Bone marrow (tissue), 2 donors: ENCODE measurements at places on chromosomes 11 and 22.

- DNase-seq, result no peak
Measured at GRCh38 chr22:30045901-30046715, 34.2 kb upstream of the HORMAD2 start.

DNA sequence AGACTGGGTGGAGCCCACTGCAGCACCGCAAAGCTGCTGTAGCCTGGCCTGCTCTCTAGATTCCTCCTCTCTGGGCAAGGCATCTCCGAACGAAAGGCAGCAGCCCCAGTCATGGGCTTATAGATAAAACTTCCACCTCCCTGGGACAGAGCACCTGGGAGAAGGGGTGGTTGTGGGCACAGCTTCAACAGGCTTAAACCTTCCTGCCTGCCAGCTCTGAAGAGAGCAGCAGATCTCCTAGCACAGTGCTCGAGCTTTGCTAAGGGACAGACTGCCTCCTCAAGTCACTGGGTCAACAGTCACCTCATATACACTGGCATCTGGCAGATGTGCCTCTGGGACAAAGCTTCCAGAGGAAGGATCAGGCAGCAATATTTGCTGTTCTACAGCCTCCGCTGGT is 117.3 kb downstream of the EHF start:
- DNase-seq, result no peak

DNA sequence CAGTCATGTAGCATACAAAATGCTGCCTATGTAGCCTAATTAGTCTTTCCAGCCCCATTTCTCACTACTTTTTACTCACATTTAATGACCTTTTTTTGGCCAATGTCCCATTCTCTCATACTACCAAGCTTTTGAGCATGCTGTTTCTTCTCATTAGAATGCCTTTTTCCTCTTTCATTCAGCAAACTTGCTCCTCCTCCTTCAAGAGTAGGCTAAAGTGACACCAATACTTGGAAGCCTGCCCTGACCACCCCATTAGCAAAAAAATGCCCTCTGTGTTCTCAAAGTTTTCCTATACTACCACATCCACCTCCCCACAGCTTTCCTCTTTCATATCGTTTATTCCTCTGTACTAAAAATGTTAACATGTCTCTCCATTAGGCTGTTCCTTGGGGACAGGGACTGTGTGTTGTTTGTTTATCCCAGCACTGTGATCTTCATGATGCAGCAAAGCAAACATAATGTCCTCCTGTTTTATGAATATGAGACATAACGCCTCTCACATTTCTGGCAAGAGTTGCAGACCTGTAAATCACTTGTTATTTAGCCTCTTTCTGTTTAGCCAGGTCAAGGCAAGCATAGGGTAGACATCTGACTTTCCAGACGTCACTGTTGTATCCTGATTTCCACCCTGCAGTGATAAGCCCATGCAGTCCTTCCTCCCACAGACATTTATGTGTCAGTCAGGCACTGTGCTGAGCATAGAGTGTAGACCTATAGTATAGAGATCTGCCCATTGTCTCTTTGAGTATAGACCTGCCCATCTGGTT is 62.0 kb upstream of the UCP3 start:
- DNase-seq, result no peak

GRCh38 chr11:19819148-19819547 is 106.5 kb downstream of the NAV2 start:
- no peak for DNase-seq

DNA sequence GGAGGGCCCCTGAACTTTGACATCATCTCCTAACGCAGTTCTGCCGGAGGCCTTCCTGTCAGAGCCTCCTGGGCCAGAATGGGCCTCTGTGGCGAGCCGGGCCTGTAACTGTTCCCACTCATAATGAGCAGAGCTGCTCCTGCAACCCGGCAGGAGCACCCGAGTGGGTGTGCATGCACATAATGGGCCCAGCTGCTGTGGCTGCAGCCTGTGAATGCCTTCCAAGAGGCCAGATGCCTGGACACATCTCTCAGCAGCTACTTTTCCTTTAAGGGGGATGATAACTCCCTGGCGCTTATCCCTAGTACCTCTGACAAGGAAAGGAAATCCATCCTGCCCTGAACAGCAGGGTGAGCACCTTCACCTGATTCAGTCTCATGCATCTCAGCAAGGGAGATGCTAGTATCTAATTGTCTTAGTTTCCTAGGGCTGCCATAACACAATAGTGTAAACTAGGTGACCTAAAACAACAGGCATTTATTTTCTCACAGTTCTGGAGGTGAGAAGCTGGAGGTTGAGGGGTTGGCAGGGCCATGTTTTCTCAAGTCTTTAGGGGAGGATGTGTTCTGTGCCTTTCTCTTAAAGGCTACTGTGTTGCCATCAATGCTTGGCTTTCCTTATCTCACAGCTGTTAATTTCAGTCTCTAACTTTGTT is 120.5 kb downstream of the TEAD1 start:
- DNase-seq, result no peak

GRCh38 chr11:95799546-95799945 is 9.2 kb downstream of the CEP57 start:
- DNase-seq, result no peak

- DNase-seq, result no peak
Measured at GRCh38 chr22:27973846-27974245, 54.8 kb upstream of the PITPNB start.

DNA sequence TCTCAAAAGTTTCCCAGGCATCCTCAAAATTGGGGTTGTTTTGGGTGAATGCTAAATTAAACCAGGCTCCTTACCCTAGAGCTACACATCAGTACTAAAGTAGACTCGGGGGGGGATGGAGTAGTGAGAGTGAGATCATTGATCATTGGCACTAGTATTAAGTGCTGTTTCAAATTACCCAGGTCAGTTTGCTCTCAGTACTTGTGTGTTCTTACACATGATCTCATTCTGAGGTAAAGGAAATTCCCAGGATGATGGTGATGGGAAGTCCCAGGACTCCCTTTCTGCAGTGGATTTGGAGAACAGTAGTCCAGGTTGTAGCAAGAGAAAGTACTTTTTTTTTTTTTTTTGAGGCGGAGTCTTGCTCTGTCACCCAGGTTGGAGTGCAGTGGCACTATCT is 12.5 kb downstream of the RBM4 start:
- no peak for DNase-seq

DNA sequence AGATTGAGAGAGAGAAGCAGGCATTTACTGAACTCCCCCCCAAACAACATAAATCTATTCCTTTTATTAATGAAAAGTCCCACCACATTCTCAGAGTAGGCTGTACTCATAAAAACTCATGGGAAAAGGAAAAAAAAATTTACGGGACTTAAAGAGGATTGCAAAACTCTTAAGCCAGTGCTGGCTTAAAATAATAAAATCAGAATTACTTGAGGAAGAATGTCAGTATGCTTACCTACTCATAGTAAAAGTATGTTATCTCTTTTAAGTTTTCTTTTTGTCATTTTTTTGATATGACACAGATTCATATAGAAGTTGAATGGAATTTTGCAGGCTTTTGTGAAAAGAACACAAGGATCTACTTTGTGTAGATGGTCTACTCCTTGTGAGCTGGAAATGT is 126.3 kb downstream of the LUZP2 start:
- no peak for DNase-seq

DNA sequence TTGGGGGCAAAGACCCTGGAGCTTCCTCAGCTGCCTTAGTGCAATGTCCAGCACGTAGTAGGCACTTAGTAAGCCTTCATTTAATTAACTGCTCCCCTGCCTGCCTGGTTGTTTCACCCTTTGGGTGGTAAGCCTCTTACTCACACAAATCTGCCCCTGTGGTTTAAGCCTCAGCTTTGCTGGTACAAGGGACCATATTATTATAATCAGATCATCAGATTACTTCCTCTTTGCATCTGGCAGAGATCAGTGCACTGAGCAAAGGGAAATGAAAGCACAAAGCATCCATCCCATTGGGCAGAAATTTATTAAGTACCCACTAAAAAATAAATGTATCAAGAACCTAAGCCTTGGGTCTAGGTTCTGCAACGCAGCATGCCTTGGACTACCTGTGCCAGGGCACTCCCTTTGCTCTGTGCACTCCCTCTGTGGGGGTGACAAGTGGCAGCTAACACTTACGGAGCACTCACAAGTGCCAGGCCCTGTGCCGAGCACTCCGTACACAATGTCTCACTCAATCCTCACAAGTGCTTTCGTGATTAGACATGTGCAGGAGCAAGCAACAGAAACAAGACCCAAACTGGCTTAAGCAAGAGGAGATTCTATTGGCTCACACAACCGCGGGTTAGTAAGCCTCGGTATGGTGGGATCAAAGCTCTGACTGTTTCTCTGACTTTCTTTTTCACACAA is 34.9 kb upstream of the DAGLA start:
- no peak for DNase-seq

DNA sequence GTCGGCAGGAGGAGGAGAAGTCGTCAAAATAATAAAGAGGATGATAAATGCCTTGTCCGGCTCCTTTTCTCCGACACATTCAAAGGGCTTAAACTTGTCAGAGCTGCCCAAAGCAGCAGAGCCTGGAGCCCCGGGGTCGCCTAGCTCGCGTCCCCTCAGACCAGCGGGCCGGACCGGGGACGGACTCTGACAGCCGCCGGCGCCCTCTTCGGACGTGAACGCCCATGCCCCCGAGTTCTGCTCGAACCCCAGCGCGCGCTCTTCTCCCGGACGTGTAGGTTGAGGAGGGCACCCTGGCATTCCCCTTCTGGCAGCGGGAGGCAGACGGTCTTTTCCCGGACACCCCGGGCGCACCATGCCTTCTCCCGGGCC is 999 bp downstream of the FGF3 start:
- no peak for DNase-seq

- no peak for DNase-seq
Measured at GRCh38 chr11:1049071-1049405, 12.5 kb upstream of the MUC6 start.

- DNase-seq, result no peak
Measured at GRCh38 chr11:8209208-8209807, 40.5 kb upstream of the RIC3 start.

DNA sequence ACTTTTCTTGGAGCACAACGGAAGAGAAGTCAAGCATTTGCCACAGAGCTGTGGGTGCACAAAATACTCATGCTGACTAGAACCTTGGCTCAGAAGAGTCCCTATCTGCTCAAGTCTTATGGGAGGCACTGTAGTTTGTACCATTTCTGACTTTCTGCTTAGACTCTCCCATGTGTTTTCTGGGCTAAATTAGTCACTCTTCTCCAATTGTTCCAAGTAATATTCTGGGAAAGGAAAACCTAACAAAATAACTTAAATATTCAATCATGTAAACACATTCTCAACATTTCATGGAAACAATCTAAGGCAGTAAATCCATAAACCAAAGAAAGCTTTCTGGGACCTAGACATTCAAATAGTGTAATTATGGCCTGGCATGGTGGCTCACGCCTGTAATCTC is 220.7 kb downstream of the SWAP70 start:
- no peak for DNase-seq

- no peak for DNase-seq
Measured at GRCh38 chr11:119426142-119426541, 3.2 kb upstream of the THY1 start.

DNA sequence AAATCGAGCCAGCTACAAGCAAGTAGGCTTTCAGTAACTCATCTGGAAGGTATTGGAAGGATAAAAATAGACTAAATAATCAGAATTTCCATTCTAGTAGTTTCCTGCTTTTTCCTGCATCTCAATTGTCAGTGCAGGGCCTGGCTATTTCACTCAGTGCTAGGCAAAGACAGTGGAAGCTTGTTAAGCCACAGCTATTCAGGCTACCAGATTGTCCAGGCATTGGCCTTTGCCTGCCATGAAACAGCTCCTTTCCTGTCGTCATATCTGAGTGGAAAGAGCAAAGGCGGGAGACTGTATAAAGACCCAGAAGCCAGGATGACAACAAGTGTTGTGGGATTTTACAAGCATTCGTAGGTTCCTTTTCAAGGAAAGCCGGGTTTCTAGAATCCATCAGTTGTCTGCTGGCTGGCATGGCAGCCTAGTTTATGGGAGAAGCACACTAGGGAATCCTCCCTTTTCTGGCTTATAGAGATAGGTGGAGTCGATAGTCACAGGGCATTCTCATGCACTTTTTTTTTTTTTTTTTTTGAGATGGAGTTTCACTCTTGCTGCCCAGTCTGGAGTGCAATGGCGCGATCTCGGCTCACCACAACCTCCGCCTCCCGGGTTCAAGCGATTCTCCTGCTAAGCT is 2.0 kb upstream of the TNRC6B start:
- no peak for DNase-seq

GRCh38 chr11:61874377-61874809 is 17.0 kb downstream of the FADS3 start:
- no peak for DNase-seq

GRCh38 chr11:58621586-58622262 is 741 bp upstream of the CNTF start:
- no peak for DNase-seq

- no peak for DNase-seq
Measured at GRCh38 chr22:27895600-27895999, 23.5 kb downstream of the PITPNB start.

DNA sequence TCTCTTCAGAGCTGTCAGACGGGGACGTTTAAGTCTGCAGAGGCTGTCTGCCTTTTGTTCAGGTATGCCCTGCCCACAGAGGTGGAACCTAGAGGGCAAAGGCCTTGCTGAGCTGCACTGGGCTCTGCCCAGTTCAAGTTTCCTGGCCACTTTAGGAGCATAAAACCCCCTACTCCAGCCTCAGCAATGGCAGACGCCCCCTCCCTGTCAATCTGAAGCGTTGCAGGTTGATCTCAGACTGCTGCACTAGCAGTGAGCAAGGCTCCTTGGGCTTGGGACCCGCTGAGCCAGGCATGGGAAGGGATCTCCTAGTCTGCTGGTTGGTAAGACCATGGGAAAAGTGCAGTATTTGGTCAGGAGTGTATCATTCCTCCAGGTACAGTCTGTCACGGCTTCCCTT is 66.6 kb upstream of the TP53I11 start:
- no peak for DNase-seq

DNA sequence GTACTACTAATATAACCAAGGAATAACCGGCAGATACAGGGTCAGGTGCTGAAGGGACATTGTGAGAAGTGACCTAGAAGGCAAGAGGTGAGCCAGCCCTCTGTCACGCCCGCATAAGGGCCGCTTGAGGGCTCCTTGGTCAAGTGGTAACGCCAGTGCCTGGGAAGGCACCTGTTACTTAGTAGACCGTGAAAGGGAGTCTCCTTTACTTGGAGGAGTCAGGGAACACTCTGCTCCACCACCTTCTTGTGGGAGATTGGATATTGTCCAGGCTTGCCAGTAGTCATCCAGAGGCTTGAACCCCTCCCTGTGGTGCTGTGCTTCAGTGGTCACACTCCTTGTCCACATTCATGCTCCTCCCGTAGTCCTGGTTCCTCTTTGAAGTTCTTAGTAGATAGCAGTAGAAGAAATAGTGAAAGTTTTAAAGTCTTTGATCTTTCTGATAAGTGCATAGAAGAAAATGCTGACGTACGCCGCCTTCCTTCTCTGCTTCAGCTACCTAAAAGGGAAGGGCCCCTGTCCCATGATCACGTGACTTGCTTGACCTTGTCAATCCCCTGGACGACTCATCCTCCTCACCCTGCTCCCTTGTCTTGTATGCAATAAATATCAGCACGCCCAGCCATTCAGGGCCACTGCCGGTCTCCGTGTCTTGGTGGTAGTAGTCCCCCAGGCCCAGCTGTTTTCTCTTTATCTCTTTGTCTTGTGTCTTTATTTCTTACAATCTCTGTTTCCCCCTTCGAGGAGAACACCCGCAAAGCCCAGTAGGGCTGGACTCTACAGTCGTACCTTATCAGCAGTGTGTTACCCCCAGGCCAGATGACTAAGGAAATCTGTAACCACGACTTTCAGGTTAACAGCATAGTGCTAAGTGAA is 6.1 kb downstream of the NUP50 start:
- DNase-seq, result no peak

- DNase-seq, result no peak
Measured at GRCh38 chr11:102709201-102709945, 3.8 kb upstream of the MMP27 start.
